ENCODE measurements at places on chromosomes 4 and X. TPM values are rescaled to one million over a fixed set of nuclear protein-coding genes. Genes with fewer than 3 reads are reported as not detected.

GRCh38 chr4:89249716-89250361, 57.8 kb downstream of the GPRIN3 start:
- H3K27me3 ChIP-seq = peaks cover 2% of the 10 kb centered on the region
- no peak overlapping the region for H3K4me3 ChIP-seq
- peaks cover 5% of the 10 kb centered on the region for H3K4me1 ChIP-seq
- H3K27ac ChIP-seq = no peak overlapping the region
- DNase-seq = no peak

- no peak for DNase-seq
- no peaks in the 10 kb centered on the region for H3K27me3 ChIP-seq
- H3K4me3 ChIP-seq = no peak overlapping the region
- no peaks in the 10 kb centered on the region for H3K36me3 ChIP-seq
Measured at GRCh38 chr4:38004887-38005286, 44.7 kb downstream of the PTTG2 start.

DNA sequence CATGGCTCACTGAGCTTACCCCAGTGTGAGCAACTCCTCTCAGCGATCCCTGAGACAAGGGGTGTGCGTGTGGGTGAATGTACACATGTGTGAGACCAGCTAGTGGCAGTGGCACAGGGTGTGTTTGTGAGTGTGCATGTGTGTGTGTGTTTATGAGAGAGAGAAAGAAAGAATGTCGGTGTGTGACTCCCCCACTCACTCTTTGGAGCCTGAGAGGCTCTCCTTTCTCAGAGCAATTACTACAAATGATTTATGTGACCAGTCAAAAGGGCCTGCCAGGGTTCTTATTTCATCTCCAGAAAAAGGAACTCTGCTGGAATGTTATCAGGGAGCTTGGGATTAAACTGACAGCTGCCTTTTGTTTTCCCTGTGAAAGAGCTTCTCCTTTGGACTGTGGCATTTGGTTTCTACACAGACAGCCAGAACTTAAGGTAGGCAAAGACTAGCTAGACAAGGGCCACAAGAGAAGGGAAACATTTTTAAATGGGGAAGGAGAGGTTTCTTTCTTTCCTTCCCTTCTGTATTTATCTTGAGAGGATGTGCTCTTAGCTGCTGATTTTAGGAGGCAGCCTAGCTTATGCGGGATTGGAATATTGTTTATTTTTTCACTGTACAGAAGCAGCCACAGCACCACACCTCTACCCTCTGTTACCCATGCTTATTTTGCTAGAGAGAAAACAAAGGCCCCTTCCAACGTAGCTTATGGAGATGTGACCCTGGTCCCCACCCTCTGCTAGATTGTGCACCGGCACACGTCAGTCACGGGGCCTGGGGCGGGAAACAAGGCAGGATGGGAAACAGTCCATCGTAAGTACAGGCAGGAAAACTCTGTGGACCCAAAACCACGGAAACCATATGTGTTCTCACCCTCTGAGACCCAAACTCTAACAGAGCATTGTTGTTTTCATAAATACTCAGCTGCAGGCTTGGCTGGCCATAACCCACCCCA, 143.5 kb downstream of the MGST2 start:
- H3K27ac ChIP-seq = peak overlapping the region; percentile 95
- no peaks in the 10 kb centered on the region for H3K27me3 ChIP-seq
- H3K4me1 ChIP-seq = peaks cover 38% of the 10 kb centered on the region
- H3K4me3 ChIP-seq = peak overlapping the region; percentile 15

- H3K27me3 ChIP-seq = peaks cover 40% of the 10 kb centered on the region
- no peak for DNase-seq
- H3K4me3 ChIP-seq = no peak overlapping the region
- no peaks in the 10 kb centered on the region for H3K36me3 ChIP-seq
- no peak overlapping the region for H3K27ac ChIP-seq
Measured at GRCh38 chrX:129939986-129940385, 34.0 kb downstream of the UTP14A start.

DNA sequence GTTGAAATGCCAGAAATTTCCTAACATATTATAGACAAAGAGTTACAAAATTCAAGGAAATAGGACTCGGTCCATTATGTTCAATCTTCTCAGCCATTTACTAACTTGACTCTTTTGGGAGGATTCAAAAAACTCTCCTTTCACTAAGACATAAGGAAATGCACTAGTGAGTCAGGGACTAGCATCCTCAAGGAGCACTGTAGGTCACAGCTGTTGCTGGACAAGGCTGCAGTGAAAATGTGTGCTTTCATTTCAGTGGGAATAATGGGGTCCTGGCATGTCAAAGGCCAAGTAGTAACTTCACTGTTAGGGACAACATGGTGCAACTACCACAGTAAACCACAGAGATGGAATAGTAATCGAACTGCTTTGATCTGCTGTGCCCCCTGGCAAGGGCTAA, 56.9 kb upstream of the ABCG2 start:
- H3K27ac ChIP-seq = no peak overlapping the region
- H3K4me1 ChIP-seq = peaks cover 4% of the 10 kb centered on the region
- DNase-seq = no peak

GRCh38 chr4:87916626-87917025, 58.9 kb upstream of the SPP1 start:
- H3K4me3 ChIP-seq = no peak overlapping the region
- H3K27me3 ChIP-seq = peaks cover 1% of the 10 kb centered on the region
- peak overlapping the region; percentile 31 for H3K27ac ChIP-seq
- DNase-seq = no peak

GRCh38 chrX:148371291-148371690, 129.1 kb upstream of the AFF2 start:
- no peak for DNase-seq
- no peaks in the 10 kb centered on the region for H3K36me3 ChIP-seq
- H3K4me3 ChIP-seq = no peak overlapping the region
- H3K27ac ChIP-seq = no peak overlapping the region

DNA sequence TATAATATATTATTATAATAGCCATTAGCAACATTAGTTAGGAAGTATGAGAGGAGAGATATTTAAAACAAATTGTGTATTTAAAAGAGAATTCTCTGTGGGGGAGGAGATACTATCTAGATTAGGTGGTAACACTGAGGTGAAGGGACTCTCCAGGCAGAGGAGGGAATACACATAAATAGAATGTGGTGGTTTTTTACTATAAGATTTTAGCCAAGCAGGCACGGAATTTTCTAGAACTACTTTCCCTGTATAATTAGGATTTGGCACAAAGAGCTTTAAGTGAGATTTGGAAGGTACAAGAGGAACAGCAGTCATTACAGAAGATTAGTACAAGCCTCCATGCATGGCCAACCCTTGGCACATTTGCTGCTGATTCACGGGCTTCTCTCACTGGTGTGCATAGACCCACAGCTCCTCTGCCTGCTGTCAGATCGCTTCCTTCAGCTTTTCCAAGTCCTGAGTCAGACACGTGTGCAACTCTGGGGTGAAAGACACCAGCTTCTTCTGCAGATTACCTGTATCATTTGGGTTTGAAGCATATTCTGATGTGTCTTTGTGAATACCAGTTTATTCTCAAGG, 685.5 kb downstream of the KCTD8 start:
- H3K36me3 ChIP-seq = no peaks in the 10 kb centered on the region
- H3K4me1 ChIP-seq = no peaks in the 10 kb centered on the region
- no peak overlapping the region for H3K27ac ChIP-seq
- no peak for DNase-seq
- H3K4me3 ChIP-seq = no peak overlapping the region
- peaks cover 2% of the 10 kb centered on the region for H3K27me3 ChIP-seq

- no peaks in the 10 kb centered on the region for H3K4me1 ChIP-seq
- H3K27ac ChIP-seq = no peak overlapping the region
- no peaks in the 10 kb centered on the region for H3K27me3 ChIP-seq
Measured at GRCh38 chr4:128341634-128342033, 54.0 kb upstream of the PGRMC2 start.

DNA sequence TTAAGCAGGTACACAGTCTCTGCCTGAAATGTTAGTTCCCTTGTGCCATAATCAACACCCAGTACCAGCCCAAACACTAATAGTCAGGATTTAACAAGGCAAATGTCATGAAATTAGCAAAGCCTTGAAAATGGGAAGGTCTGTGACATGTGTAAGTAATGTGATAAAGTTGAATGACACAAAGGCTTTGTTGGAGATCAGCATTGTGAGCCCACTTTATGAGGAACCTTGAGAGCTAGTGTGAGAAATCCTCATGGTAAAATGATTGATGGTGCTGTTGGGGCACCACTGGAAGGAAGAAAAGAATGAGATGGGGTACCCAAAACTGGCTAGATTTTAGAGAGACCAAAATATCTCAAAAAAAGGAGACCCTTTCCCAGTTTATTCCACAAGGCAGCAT, 3.3 kb upstream of the LIN54 start:
- peaks cover 33% of the 10 kb centered on the region for H3K4me1 ChIP-seq
- no peaks in the 10 kb centered on the region for H3K36me3 ChIP-seq
- H3K4me3 ChIP-seq = peak overlapping the region; percentile 89
- DNase-seq = no peak
- no peaks in the 10 kb centered on the region for H3K27me3 ChIP-seq

The KCND1 gene
- total RNA-seq = 5.1 TPM

The IL2RG gene
- total RNA-seq = not detected

The NCBP2L gene
- not detected for total RNA-seq

The CLDN34 gene
- 0.84 TPM for total RNA-seq

The KDR gene
- 44.1 TPM for total RNA-seq
